Type B pancreatic cell (in vitro differentiated cells): ENCODE measurements at places on chromosomes 5 and 9. TPM values are rescaled to one million over a fixed set of nuclear protein-coding genes. Genes with fewer than 3 reads are reported as not detected.

DDX4 gene
- total RNA-seq, result not detected in 2 replicates

MAN1B1 gene
- 50.3 and 58.9 TPM in 2 replicates for total RNA-seq

PROB1 gene
- 0.69 and 1.3 TPM in 2 replicates for total RNA-seq

SLC27A4 gene
- 42.2 and 47.2 TPM in 2 replicates for total RNA-seq

DPM2 gene
- total RNA-seq, result 41.6 and 56.3 TPM in 2 replicates

OBP2B gene
- not detected in 2 replicates for total RNA-seq

SOWAHA gene
- 2.5 and 4.4 TPM in 2 replicates for total RNA-seq

CFAP157 gene
- 0.26 and 8.0 TPM in 2 replicates for total RNA-seq

DNA sequence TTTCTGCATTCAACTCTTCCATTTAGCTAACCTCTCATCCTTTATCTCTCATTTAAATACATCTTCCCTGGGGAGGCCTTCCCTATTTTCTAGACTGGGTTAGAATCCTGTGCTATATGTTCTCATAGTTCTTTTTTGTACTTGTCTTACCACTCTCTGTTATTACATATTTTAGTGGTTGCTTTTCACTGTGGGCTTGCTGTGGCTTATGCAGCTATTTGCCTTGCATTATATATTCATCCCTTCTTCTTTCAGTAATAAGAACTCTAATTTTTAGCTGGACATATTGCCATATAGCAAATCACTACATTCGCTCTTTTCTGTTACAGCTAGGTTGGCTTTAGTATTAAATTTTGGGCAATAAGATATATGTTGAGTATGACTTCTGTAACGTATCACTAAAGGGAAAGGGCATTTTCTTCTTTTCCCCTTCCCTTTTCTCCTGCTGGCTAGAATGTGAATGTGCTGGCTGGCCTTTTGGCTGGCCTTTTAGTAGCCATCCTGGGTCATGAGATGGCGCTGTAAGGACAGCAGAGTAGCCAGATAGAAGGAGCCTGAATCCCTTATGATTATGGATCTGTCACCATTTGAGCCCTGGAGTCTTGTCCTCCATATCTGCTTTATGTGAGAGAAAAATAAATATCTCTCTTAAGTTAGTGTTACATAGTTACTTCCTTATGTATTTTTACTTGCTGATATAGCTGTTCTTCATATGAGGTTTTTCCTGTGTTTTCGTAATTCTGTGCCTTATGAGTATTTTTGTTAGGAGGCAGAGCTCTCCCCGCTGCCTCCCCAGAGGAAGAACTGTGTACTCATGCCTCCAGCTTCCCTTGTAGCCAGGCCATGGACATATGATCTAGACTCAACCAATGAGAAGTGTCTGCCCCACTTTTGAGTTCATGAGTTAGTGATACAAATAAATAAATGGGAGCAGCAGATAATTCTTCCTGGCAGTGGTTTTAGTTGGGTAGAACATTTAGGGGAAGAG, 65.8 kb downstream of the NDUFAF2 start:
- no peaks in the 10 kb centered on the region for H3K36me3 ChIP-seq
- no peak for DNase-seq

DNA sequence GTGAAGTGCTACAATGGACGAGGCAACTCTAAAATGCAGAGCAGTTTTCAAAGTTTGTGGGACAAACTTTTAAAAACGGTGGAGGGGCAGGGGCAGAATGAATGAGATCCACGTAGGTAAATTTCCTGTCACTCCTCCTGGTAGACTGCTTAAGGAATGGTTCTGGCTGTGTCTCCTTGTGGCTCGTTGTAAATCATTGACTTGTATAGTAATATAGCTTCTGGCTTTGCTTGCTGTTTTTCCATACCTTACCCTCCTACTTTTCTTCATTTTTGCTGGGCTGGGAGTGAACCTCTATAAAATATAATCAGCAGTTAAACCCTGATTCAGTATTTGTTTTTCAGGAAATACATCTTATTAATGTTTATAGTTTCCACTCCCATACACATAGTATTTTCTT, 235.7 kb downstream of the TUSC1 start:
- H3K4me1 ChIP-seq, result no peaks in the 10 kb centered on the region
- no peaks in the 10 kb centered on the region for H3K36me3 ChIP-seq
- no peak overlapping the region for H3K27ac ChIP-seq
- H3K4me3 ChIP-seq, result no peak overlapping the region
- no peaks in the 10 kb centered on the region for H3K27me3 ChIP-seq
- no peak for DNase-seq

DNA sequence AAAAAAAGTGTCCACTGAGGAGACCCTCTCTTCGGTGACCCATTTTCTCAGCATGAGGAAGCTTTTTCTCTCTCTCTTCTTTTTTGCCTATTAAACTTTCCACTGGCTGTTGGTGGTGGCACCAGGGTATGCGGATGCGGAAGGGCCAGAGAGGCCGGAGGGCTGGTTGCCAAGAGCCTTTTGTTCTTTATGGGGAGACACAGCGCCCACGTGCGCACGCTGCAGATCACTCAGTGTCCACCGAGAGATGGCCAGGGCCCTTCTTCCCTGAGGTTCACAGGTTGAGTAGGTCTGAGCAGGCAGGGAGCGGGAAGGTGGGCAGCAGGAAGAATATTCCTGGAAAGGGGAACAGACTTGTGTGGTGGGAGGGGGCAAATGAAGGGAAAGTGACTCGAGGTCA, 69.1 kb downstream of the STK10 start:
- no peak for DNase-seq
- H3K36me3 ChIP-seq, result peaks cover 8% of the 10 kb centered on the region
- no peak overlapping the region for H3K4me3 ChIP-seq
- no peaks in the 10 kb centered on the region for H3K27me3 ChIP-seq
- no peak overlapping the region for H3K27ac ChIP-seq

- H3K4me3 ChIP-seq, result no peak overlapping the region
- H3K27ac ChIP-seq, result no peak overlapping the region
- H3K36me3 ChIP-seq, result no peaks in the 10 kb centered on the region
Observed at GRCh38 chr9:6605202-6605601, 40.3 kb downstream of the GLDC start.

DNA sequence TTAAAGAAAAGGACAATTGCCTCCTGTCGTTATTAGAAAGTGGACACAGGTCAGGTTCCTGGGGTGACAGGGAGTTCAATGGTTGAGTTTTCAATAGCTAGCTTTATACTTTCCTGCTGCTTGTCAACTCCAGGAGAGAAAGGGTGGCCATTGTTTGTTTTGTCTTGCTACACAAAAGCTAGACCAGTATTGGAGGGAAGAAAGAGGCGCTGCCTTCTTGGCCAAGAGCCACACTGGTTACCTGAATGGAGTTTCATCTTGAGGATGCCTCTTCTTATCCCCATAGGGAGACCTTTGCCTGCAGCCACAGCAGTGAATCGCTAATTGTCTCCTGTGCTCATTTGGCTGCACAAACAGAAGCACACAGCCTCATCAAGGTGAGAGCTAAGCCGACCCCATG, 279.4 kb upstream of the GRIA1 start:
- no peak overlapping the region for H3K27ac ChIP-seq
- no peak overlapping the region for H3K4me3 ChIP-seq
- no peaks in the 10 kb centered on the region for H3K27me3 ChIP-seq
- no peaks in the 10 kb centered on the region for H3K36me3 ChIP-seq

GRCh38 chr5:78064941-78065472, 229.5 kb downstream of the AP3B1 start:
- peaks cover 7% of the 10 kb centered on the region for H3K4me1 ChIP-seq
- DNase-seq, result no peak
- no peaks in the 10 kb centered on the region for H3K27me3 ChIP-seq
- peaks cover 28% of the 10 kb centered on the region for H3K36me3 ChIP-seq

- H3K4me1 ChIP-seq, result no peaks in the 10 kb centered on the region
- DNase-seq, result no peak
- H3K27ac ChIP-seq, result no peak overlapping the region
- H3K36me3 ChIP-seq, result no peaks in the 10 kb centered on the region
- H3K27me3 ChIP-seq, result peaks cover 76% of the 10 kb centered on the region
Observed at GRCh38 chr5:154493274-154493673, 15.2 kb upstream of the HAND1 start.

- H3K27ac ChIP-seq, result no peak overlapping the region
- peaks cover 5% of the 10 kb centered on the region for H3K4me1 ChIP-seq
- H3K4me3 ChIP-seq, result no peak overlapping the region
- no peaks in the 10 kb centered on the region for H3K36me3 ChIP-seq
- H3K27me3 ChIP-seq, result peaks cover 4% of the 10 kb centered on the region
- DNase-seq, result no peak
Observed at GRCh38 chr5:38291355-38291754, 33.0 kb downstream of the EGFLAM start.

- DNase-seq, result no peak
- no peak overlapping the region for H3K27ac ChIP-seq
- no peaks in the 10 kb centered on the region for H3K4me1 ChIP-seq
- peaks cover 3% of the 10 kb centered on the region for H3K27me3 ChIP-seq
- H3K4me3 ChIP-seq, result no peak overlapping the region
Observed at GRCh38 chr9:108136656-108137055, 647.1 kb upstream of the KLF4 start.

DNA sequence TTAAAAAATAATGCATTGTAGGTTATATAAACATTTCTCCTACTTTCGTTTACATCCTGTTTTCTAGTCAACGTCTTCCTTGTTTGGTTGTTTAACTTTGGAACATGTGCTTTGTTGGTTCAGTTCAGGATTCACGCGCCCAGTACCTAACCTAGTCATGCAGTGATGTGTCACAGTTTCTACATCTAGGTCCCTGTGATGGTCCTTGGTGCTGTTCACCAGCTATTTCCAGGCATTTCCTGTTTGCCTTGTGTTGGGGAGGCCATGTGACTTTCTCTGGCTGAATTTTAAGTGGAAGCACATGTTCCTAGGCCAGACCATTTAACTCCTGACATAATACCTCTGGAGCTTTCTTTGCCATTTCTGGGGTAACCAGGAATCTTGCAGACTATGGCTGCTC, 292.3 kb downstream of the SMARCA2 start:
- no peak for DNase-seq
- H3K4me3 ChIP-seq, result no peak overlapping the region
- no peak overlapping the region for H3K27ac ChIP-seq
